CD4-positive, alpha-beta T cell treated with Interferon gamma for 1 hour (primary cell): ENCODE measurements at places on chromosomes 6 and 20.
A peak's percentile ranks its signal among the peaks of the same experiment; 100 is the strongest.

- no peak for DNase-seq
Measured at GRCh38 chr20:35306931-35307517, 14.8 kb upstream of the FAM83C start.

GRCh38 chr6:30887901-30888815 is 3.8 kb downstream of the DDR1 start:
- DNase-seq: no peak

- no peak for DNase-seq
Measured at GRCh38 chr6:46215213-46215612, 44.4 kb upstream of the ENPP5 start.

DNA sequence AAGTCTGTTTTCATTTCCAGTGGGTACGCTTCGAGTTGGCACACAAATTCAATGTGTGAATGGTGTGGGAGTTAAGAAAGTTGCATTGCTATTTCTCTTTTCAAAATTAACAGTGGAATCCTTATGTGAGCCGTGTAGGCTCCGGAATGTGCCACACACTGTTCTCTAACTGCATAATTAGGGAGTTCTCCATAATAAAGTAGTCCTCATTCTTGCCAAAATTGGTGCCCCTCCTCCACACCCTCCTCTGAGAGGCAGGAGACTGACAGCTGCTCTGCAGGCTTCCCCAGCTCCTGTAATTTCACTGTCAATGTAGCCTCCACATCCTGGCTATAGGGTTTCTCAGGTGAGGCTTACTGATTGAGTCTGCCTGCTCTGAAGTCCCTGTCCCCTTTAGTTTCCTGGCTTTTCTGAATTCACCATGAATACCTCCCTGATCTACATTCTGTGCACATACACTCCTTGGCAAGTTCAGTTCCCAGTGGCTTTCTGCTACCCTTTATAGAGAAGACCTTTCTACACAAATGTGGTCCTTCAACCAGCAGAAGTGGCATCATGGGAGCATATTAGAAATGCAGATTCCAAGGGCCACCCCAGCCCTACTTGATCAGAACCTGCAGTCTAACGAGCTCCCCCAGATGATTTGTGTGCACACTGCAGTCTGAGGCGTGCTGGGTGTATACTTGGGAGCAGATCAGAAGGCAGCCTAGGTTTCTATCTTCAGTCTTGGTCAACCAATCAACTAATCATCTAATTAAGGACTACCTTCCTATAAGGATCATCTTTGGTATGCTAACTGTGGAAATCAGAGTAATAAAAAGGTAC is 19.9 kb upstream of the CCN6 start:
- DNase-seq: no peak

GRCh38 chr20:47673671-47673955 is 111.7 kb downstream of the SULF2 start:
- no peak for DNase-seq

GRCh38 chr6:119348096-119348747 is 1.3 kb downstream of the MAN1A1 start:
- peak; percentile 6 for DNase-seq

DNA sequence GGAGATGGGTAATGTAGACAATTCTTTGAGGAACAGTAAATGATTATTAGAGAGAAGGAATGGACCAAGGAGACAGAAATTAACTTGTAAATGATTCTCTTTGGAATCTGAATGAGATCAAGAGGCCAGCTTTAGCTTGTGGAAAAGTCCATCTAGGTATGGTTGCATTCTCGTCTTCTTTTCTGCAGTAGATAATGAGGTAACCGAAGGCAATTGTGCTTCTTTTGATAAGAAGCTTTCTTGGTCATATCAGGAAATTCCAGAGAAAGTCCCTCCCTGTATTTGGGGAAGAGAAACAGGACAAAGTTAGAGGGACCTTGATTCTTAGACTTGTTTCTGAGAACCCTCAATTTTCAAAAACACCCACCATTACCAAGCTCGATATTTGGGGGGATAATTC is 109.1 kb upstream of the PRSS16 start:
- no peak for DNase-seq

DNA sequence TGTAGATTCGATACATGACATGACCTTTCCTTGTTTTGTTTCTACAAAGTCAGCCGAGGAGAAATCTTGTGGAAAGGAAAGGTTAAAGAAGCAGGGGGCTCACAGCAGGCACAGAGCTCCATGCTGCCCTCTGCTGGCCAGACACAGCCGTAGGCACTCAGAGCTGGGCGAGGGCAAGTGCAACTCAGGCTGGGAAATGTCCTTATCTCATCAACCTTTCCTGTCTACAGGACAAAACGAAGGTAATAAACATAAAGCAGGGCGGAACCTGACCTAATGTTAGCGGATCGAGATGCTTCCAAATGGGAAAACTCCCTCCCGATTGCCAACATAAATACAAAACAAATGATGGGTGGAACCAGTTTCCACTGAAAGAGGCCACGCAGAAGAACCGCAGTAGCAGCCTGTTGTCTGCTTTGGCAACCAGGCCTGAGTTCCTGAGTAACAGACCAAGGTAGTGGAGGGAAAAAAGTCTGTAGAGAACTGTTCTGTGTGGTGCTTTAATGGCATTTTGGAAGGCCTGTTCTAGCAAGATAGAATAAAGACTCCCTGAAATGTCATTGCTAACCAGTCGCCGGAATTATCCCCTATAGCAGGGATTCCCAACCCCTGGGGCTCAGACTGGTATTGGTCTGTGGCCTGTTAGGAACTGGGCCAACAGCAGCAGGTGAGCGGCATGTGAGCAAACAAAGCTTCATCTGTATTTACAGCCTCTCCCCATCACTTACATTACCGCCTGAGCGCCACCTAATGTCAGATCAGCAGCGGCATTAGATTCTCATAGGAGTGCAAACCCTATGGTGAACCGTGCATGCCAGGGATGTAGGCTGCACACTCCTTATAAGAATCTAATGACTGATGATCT is 85.2 kb downstream of the MBOAT1 start:
- DNase-seq: peak; percentile 31
